Activated CD8-positive, alpha-beta memory T cell treated with anti-CD3 and anti-CD28 coated beads, Interleukin-2, amount 50 U/mL, for 48 hours (primary cell): ENCODE measurements at places on chromosomes 16 and 17.

GRCh38 chr17:76034428-76035350 lies 7.6 kb upstream of the EVPL start:
- DNase-seq: no peak

- DNase-seq: no peak
Observed at GRCh38 chr17:58920773-58921172, 165.1 kb downstream of the PPM1E start.

- no peak for DNase-seq
Observed at GRCh38 chr17:31048780-31049179, 46.0 kb upstream of the NF1 start.

GRCh38 chr16:49601576-49601975 lies 228.0 kb downstream of the C16orf78 start:
- DNase-seq: no peak

DNA sequence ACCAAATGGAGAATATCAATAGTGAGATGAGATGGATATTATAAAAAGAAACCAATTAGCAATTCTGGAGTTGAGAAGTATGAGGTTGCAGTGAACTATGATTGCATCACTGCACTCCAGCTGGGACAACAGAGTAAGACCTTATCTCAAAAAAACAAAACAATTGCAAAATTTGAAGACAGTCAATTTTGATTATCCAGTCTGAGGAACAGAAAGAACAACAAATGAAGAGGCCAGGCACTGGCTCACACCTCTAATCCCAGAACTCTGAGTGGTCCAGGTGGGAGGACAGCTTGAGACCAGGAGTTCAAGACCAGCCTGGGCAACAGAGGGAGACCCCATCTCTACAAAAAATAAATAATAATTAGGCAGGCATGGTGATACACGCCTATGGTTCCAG lies 35.0 kb downstream of the USP32 start:
- DNase-seq: no peak

DNA sequence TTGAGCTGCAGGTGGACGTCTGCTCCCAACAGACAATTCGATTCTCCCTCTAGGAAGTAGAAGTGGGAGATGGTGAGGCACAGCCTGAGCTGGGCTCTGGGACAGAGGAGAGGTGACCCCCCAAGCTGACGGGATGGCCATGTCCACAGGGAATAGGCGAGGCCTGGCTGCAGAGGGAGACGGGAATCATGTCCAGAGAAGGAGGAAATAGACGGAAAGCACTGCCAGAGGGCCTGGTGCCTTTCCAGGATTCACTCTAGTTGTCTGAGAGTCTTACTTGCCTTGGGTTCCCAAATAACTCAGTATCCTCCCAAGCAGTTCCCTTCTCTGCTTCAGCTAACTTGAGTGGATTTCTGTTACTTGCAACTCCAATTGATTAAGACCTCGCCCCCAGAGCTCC lies 4.3 kb upstream of the CRISPLD2 start:
- DNase-seq: no peak

- no peak for DNase-seq
Observed at GRCh38 chr17:43175213-43176118, 4.5 kb downstream of the NBR1 start.

- DNase-seq: peak; percentile 61
Observed at GRCh38 chr17:58153046-58153445, 4.9 kb downstream of the OR4D1 start.
